Ammon's horn (tissue), 1 donor: ENCODE measurements at places on chromosomes 2 and 18.

GRCh38 chr2:11870064-11870463 is 123.6 kb downstream of the LPIN1 start:
- DNase-seq: no peak

GRCh38 chr2:19845323-19845920 is 56.4 kb downstream of the TTC32 start:
- DNase-seq: no peak

- DNase-seq: no peak
Observed at GRCh38 chr2:173612354-173612753, 257.7 kb downstream of the CDCA7 start.

GRCh38 chr2:106144621-106145331 is 49.3 kb downstream of the UXS1 start:
- no peak for DNase-seq

GRCh38 chr2:8115456-8115855 is 566.4 kb upstream of the ID2 start:
- DNase-seq: no peak

GRCh38 chr2:23686405-23687029 is 240.4 kb downstream of the ATAD2B start:
- DNase-seq: no peak

DNA sequence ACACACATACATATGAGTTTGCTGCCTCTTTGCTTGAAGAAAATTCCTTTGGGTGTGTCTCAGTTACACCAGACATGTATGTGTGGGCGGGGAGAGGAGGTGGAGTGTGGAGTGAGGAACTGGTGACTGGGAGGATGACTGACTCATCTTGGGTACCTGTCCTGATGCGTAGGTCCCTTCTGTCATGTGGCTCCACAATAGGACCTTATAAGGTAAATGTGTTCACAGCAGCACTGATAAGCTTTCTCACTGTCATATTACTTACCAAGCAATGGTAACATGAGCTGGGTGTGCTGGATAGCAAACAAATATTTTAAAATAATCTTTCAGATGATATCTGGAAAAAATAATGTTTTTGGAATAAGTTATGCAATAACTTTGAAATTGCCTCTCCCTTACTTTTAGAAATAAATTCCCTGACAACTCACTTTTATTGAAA is 45.1 kb downstream of the SLC9A2 start:
- no peak for DNase-seq

DNA sequence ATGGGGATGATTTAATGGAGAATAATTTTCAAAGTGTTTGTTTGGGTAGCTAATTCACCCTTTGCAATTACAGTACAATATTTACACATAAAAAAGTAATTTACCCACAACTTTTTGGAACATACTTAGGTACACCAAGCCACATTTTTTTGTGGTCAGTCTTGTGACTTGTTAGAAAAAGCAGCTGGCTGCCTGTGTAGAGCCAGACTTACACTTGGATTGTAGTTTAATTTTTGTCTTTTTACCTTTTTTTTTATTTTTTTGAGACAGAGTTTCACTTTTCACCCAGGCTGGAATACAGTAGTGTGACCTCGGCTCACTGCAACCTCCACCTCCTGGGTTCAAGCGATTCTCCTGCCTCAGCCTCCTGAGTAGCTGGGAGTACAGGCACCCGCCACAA is 45.4 kb downstream of the RALBP1 start:
- no peak for DNase-seq

- DNase-seq: peak; percentile 62
Observed at GRCh38 chr2:219737270-219737691, 109.9 kb downstream of the SLC4A3 start.

- DNase-seq: no peak
Observed at GRCh38 chr2:38284971-38285370, 92.1 kb downstream of the ATL2 start.

GRCh38 chr18:56890632-56891031 is 239.5 kb downstream of the WDR7 start:
- no peak for DNase-seq

DNA sequence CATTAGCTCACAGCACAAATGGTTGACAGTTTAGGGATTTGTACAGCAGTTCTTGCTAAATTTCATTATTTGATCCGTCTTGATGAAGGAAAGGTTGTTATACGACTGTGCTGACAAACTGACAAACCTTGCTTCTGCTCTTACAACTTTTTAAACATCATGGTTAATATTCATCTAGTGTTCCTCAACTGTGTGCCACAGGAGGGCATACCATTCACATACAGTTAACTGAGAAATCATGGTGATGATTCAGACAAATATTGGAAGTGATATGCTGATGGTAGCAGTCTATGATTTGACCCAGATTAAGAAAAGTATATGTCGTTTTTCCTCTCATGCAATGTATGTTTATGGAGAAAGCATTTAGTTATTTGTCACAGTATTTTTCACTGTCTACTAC is 129.8 kb upstream of the FSIP2 start:
- peak; percentile 42 for DNase-seq

DNA sequence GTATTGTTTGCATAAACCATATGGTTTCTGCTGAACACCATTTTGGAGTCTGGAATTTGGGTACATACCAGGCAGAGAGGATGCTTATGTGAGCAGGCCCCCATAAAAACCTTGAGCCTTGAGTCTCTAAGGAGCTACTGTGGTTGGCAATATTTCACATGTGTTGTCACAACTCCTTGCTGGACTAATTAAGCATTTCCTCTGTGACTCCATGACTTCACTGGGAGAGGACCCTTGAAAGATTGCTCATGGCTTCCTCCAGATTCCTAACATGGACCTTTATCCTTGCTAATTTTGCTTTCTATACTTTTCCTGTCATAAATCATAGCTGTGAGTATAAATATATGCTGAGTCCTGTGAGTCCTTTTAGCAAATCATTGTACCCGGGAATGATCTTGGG is 7.6 kb upstream of the COQ10B start:
- DNase-seq: no peak

DNA sequence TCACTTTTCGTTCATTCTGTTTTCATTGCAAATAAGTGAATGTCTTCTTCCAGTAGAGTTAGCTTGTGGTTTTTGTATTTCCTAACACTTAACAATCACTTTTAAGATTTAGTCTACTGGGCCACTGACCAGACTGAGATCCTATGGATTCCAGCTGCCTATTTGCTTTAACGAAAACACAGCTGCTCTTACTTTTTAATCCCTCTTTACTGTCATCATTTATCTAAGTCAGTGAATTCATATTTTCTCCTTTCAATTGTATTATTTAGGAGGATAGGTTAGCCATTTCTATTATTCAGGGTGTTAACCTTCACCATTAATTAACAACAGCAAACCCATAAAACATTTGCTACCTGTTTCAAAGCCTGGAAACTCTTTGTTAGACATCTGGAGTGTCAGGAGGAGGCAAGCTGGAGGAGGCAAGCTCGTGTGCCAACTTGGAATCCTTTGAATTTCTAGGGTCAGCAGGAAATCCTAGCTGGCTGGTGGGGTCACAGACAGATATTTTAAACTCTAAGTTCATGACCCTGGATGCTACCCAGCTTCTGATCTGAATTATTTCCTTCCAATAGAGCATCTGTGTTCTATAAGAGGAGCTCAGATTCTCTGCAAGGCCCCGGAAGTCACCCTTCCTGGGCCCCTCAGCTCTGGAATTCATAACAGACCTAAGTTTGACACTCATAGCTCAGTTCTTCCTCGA is 385.3 kb downstream of the RBM43 start:
- no peak for DNase-seq

- DNase-seq: no peak
Observed at GRCh38 chr18:58337686-58338085, 291.2 kb downstream of the ALPK2 start.

GRCh38 chr2:119291588-119292167 is 68.0 kb downstream of the STEAP3 start:
- DNase-seq: no peak

GRCh38 chr2:72041638-72042111 is 106.0 kb downstream of the CYP26B1 start:
- no peak for DNase-seq

DNA sequence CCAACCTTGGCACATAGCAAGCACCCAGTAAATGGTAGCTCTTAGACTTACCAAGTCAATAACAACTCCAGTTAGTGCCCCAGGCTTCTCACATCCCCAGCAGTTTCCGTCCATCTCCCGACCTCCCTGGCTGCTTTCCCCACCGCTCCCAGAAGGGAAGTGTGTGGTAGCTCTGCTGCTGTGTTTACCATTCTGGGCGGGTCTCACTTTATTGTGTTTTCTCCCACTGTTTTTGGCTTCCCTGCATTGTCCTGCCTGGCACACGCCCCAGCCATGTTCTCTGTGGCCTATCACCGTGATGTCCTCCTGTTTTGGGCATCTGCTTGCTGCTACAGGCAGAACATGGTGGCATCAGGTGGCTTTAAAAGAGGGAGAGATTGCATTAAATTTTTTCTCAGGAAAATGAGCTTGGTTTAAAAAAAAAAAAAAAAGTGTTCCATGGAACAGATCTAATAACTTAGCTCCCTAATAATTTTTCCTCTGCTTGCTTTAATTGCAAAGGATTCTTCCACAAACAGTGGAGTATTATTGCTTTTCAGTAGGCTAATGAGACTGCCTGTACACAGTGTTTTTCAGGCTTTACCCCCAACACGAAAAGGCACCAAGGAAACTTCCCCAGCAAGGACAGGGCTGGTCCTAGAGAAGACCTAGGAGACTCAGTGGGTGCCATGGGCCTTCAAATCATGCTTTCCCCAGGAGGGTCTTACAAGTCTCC is 8.0 kb upstream of the COX7A2L start:
- DNase-seq: no peak

GRCh38 chr2:227237786-227238185 is 73.4 kb downstream of the COL4A3 start:
- no peak for DNase-seq

- no peak for DNase-seq
Observed at GRCh38 chr2:20016346-20016745, 3.9 kb upstream of the MATN3 start.

DNA sequence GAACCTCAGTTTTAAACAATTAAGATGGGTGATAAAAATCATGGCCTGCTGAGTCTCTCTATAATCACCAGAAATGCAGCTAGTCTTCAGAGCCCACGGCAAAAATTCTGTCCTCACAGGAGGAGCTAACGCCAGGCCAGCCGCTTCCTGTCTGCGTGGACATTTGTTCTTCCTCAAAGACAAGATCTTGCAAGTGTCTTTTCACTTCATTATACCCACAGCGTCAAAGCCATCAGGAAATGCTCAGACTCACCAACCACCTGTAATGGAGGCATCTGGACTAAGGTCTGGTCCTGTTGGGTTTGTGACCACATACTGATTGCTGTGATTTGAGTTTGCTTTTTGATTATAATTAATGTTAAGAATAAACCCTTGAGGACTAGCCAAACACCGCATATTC is 473.8 kb upstream of the MC4R start:
- DNase-seq: no peak
